ENCODE measurements at places on chromosomes 2 and 18. TPM values are rescaled to one million over a fixed set of nuclear protein-coding genes. Genes with fewer than 3 reads are reported as not detected.

GALNT14 gene
- 90.3 TPM for polyA plus RNA-seq

VSNL1 gene
- polyA plus RNA-seq: 1.0 TPM

TBR1 gene
- not detected for polyA plus RNA-seq

HAAO gene
- polyA plus RNA-seq: 57.2 TPM

GALNT5 gene
- 0.06 TPM for polyA plus RNA-seq

SERPINB11 gene
- not detected for polyA plus RNA-seq

ABCG5 gene
- not detected for polyA plus RNA-seq

CARF gene
- 2.7 TPM for polyA plus RNA-seq

DCDC2C gene
- not detected for polyA plus RNA-seq

ZEB2 gene
- polyA plus RNA-seq: 8.3 TPM

KRTCAP3 gene
- 17.2 TPM for polyA plus RNA-seq

KLHL29 gene
- polyA plus RNA-seq: 1.5 TPM

GREB1 gene
- 1.8 TPM for polyA plus RNA-seq

CCDC148 gene
- polyA plus RNA-seq: 6.6 TPM

SLC9A4 gene
- 10.3 TPM for polyA plus RNA-seq

RAD51AP2 gene
- not detected for polyA plus RNA-seq

PFN4 gene
- 2.1 TPM for polyA plus RNA-seq

DYSF gene
- polyA plus RNA-seq: 11.3 TPM

RIT2 gene
- not detected for polyA plus RNA-seq

ZNF804A gene
- polyA plus RNA-seq: 1.2 TPM

ZBTB7C gene
- 1.8 TPM for polyA plus RNA-seq
